ENCODE measurements at places on chromosomes 2 and 18. TPM values are rescaled to one million over a fixed set of nuclear protein-coding genes. Genes with fewer than 3 reads are reported as not detected.

GRCh38 chr2:239028253-239028619 is 180.4 kb downstream of the TWIST2 start:
- DNase-seq = no peak

Gene ZNF514
- total RNA-seq = 9.7 TPM

DNA sequence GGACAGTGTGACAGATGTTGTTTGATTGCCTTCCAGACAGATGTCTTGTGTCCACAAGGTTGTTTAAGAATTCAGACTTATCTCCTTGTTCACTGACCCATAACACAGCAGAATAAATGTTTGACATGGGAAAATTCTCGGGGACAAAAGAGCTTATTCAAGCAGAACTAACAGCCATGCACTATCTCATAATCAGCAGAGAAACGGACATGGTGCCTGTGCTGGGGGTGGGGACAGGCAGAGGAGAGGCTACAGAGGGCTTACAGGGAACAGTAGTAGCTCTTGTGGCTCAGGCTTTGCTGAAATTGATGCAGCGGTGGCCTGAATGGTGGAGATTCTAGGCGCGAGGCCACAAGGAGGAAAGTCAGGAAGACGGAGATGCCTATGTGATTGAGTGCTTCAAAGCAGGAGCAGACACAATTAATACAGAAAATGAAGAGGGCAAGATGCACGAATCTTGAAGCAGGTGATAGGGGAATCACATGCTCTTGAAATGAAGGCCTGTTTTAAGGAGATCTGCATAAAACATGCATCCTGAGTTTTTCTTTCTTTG is 62.0 kb upstream of the CAB39 start:
- no peak for DNase-seq

DNA sequence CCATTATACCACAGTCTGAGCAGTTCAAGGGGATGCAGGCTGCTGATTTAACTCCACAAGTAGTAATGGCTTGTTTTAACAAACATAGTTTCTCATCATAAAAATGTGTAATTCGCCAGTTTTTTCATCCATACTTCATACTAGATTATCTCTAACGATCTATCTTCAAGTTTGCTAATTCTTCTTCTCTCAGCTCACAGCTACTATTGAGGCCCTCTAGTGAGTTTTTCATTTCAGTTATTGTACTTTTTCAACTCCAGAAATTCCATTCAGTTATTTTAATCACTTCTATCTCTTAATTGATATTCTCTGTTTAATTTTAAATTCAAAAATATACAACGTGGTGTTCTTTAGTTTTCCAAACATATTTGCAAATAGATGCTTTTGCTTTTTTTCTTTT is 20.1 kb upstream of the TMEM87B start:
- no peak for DNase-seq

DNA sequence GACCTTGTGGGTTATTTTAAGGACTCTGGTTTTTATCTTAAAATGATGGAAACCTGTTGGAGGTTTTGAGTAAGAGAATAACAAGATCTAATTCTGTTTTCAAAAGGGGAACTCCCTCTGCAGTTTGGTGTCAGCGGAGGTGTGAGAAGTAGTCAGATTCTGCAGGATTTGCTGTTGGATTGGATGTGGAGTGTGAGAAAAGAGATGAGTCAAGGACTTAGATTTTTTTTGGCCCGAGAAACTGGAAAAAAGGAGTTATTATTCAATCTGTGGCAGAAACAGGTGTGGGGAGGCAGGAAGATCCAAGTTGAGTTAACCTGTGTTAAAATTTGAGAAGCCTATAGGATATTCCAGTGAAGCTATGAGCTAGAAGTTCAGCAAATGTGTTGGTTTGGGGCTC is 337.2 kb upstream of the FANCL start:
- no peak for DNase-seq

Gene GREB1
- total RNA-seq = 0.25 TPM

DNA sequence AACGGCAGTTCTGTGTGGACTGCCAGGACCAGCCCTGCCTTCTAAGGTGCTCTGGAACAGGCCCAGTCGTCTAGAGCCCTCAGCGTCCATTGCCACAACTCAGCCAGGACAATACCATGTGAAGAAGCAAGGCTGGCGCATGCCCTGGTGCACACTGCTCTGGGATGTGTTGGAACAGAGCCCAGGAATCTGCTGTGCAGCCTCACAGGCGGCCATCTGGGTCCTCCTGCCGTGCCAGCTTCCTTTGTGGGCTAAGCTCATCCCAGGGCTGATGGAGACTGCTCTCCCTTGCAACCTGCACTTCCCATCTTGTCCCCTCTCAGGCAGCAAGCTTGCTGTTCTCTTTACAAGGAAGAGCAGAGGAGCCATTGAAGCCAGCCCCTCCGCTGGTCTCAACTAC is 246.4 kb upstream of the PXDN start:
- DNase-seq = no peak

- no peak for DNase-seq
Measured at GRCh38 chr2:222193328-222193983, 105.3 kb downstream of the PAX3 start.
